ENCODE measurements at places on chromosomes 3 and 15.

- no peak for DNase-seq
These were observed 41.6 kb upstream of the DUSP7 start for GRCh38 chr3:52097851-52098507.

GRCh38 chr3:57094575-57094974 lies 34.1 kb downstream of the SPATA12 start:
- DNase-seq = peak; percentile 50

DNA sequence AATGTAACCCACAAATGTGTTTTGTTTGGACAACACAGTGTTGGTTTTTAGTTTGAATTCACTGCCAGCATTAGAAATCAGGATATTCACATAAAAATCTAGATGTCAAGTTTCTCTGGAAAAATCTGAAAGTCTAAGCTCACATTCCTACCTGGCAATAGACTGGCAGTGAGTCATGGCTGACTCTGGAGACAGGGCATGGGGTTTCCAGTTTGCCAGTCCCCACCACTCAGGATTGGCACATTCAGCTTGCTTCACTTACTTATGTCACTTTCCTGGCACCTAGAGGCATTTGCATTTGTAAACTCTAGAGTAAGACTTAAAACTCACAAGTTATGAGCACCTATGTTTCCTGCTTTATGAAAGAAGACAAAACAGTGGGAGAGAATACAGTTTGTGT lies 19.1 kb upstream of the SEC61A1 start:
- DNase-seq = no peak

DNA sequence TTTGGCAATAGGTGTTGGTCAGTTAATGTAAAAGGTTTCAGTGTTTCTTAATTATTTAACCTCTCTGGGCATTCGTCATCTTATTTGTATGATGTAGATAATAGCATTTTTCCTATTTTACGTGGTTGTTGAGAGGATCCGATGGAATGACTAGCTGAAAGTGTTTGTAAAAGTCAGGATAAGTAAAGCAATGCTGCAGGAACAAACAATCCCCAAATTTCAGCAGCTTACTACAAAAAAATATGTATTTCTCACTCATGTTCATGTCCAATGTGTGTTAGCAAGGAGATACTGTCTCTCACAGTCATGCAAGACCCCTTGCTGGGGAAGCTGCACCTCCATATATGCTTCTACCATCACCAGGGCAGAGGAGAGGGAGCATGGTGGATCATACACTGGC lies 38.7 kb downstream of the CEMIP start:
- no peak for DNase-seq

GRCh38 chr3:4821338-4821737 lies 157.9 kb upstream of the BHLHE40 start:
- DNase-seq = no peak

DNA sequence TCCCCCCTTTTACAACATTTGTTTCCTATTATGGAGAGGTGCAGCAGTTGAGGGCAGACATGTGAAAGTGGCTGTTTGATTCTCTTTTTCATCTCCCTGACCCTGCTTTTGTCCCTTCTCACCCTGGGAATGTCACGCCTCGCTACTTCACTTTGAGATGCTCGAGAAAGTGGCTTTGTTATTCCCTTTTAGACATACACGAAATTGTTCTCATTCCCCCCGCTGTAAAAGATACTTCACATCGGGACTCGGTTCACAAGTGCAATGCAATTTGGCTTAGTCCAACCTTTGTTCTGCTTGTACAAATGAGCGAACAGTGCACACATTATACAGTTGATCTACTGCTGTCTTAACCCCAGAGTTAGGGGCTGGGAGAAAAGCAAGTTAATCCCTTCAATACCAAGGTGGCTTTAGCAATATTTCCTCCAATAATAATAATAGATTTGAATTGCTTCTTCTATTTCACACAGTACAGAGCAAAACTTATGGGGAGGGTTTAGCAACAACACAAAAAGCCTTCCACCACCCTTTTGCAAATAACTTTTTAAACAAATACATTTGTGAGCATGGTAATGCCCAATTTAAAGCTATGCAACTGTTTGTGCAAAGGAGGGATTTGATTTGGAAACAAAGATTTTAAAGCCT lies 5.7 kb upstream of the FOXB1 start:
- no peak for DNase-seq
